Urinary bladder (tissue), 4 donors: ENCODE measurements at places on chromosomes 7 and 10. TPM values are rescaled to one million over a fixed set of nuclear protein-coding genes. Genes with fewer than 3 reads are reported as not detected.

Gene FGFBP3
- 1.6 TPM for polyA plus RNA-seq

Gene MYH16
- not detected for polyA plus RNA-seq

Gene ARL4A
- 37.2 TPM for polyA plus RNA-seq

Gene NYAP1
- 1.5 TPM for polyA plus RNA-seq

Gene IDI2
- not detected for polyA plus RNA-seq

Gene ZNHIT1
- polyA plus RNA-seq = 77.5 TPM

Gene FAM200A
- polyA plus RNA-seq = 4.4 TPM

Gene LDB3
- polyA plus RNA-seq = 8.2 TPM

Gene AOAH
- 4.3 TPM for polyA plus RNA-seq

Gene DGKB
- 1.2 TPM for polyA plus RNA-seq

Gene COBL
- 1.6 TPM for polyA plus RNA-seq

Gene PAOX
- polyA plus RNA-seq = 8.9 TPM
